ENCODE measurements at places on chromosomes 12 and 14.

DNA sequence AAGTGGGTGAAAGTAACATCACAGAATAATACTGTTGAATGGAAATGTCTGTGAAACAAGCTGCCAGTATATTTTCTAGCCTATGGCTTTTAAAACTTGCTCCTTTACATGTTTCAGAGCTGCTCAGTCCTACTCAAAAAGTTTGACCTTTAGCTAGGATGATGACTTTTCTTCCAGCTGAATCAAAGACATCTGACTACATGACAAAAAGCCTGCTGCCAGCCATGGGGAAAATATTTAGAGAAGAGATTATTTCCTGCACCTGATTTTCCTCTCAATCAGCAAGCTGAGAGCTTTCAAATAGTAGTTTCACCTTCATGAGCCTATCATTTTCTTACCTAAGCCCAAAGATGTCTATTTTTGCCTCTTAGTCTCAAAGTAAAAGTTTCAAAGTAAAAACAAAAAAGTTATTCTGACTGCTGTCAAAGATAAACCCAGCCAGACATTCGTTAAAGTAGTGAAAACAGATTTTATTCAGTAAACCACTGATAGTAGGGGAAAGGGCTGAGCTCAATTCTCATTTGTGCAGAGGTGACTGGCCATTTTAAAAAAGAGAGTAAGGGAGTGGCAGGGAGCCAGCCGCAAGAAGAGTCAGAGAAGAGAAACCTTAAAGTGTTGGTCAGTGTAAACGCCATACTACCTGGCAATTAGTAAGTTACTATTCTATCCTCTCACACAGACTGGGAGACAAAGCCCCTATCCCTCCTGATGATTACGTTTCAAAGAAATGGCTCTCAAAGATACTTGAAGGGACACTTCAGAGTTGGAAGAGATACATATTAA is 2.2 kb downstream of the ATP6V1D start:
- no peak for DNase-seq

DNA sequence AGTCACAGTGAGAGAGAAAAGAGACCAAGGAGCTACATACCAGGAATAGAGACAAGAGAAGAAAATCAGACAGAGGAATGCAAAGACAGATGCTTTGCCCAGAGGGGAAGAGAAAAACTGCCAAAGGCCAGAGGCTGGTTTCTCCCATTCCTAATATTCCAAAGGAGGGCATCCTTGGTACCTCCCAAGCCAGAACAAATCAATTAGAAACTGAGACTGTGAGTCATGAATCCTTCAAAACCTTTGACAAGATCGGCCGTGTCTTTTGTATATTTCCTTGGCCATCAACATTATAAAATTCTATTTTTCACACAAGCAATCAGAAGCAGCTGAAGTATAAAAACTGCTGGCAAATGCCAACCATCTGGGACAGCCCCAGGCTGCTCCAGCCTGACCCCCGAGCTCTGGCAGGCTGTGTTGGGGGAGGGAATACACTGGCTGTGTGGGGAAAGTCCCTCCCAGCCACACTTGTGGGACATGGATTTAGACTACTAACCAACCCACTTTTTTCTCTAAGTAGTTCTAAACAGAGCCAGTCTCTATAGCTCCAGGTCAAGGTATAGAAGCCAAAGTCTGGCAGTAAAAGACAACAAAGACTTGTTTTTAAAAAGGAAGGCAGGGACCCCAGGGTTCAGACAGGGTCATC is 13.7 kb downstream of the POMT2 start:
- DNase-seq: no peak

- DNase-seq: no peak
These were observed 15.4 kb upstream of the MIA2 start for GRCh38 chr14:39218171-39218769.

GRCh38 chr12:57579677-57580465 is 11.1 kb upstream of the PIP4K2C start:
- no peak for DNase-seq

All from GM18507 (cell line).